ENCODE measurements at places on chromosomes 1 and 21.

DNA sequence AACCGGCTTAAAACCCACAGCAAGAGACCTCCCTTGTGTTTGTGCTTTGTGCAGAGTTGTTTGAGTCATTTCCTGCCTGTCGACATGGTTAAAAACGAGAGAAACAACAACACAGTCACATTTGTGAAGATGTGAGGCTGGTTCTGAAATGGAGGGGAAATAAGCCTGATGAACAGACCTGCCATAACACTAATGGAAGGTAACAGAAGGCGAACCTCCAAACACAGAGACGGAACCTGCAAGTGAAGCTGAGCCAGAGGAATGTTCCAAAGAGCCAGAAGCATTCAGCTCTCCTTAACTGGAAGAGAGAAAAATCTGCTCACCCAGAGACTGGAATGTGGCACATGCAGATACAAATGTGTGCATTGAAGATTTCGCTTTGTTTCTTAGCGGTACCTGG is 53.2 kb upstream of the RAVER2 start:
- DNase-seq, result peak; percentile 66

GRCh38 chr1:59156051-59156450 is 140.8 kb upstream of the FGGY start:
- DNase-seq, result no peak

GRCh38 chr1:53345996-53346813 is 18.3 kb upstream of the LRP8 start:
- no peak for DNase-seq

DNA sequence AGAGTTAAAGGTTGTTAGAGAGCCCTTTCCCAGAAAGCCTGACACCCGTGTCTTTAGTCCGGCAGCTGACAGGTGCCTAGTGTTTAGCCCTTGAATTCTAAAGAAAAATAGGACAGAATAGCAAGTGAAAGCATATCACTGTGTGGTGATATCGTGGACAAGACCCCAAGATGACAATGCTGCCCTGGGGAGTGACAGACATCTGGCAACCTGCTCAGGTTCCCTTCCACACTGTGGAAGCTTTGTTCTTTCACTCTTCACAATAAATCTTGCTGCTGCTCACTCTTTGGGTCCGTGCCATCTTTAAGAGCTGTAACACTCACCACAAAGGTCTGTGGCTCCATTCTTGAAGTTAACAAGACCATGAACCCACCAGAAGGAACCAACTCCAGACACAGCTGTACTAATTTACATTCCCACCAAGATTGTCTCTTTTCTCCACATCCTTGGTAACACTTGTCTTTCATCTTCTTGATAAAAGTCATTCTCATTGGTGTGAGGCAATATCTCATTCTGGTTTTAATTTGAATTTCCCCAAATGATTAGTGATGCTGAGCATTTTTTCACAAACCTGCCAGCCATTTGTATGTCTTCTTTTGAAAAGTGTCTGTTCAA is 107.6 kb upstream of the SGIP1 start:
- no peak for DNase-seq

DNA sequence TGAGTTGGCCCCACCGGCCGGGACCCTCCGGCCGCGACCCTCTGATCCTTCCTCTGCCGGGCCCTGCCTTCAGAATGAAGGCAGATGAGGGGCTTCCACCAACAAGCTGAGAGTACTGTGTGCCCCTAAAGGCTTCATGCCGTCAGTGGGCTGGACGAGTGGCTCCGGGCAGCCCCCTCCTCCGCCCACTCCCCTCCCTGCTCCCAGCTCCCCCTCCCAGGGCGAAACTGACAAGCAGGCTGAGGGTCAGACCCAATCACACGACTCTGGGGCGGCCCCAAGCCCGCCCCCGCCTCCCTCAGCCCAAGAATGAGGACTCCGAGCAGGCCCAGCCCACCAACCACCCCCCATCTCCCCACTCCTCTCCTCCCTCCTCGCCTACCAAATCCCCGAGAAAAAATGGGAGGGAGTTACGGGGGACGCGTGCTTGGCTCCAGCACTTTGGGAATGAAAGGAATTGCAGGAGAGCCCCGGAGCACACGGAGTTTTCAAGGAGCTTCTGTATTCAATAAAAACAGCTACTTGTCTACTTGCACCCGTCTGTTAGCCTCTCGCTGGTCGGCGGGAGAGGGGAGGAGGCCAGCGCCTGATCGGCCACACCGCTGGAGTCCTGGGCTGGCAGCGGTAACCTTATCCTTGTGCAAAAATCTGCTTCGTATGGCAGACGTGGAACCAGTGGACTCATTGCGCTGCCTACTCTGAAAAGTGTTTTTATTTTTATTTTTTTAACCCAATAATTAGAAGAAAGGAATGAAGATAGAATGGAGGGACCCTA is at the start of gene COL11A1:
Gene COL11A1, minus strand, starts transcription at position 147 of the 775 bp plus-strand sequence. CDS start 344 bp downstream, outside the sequence.
- peak; percentile 96 for DNase-seq

DNA sequence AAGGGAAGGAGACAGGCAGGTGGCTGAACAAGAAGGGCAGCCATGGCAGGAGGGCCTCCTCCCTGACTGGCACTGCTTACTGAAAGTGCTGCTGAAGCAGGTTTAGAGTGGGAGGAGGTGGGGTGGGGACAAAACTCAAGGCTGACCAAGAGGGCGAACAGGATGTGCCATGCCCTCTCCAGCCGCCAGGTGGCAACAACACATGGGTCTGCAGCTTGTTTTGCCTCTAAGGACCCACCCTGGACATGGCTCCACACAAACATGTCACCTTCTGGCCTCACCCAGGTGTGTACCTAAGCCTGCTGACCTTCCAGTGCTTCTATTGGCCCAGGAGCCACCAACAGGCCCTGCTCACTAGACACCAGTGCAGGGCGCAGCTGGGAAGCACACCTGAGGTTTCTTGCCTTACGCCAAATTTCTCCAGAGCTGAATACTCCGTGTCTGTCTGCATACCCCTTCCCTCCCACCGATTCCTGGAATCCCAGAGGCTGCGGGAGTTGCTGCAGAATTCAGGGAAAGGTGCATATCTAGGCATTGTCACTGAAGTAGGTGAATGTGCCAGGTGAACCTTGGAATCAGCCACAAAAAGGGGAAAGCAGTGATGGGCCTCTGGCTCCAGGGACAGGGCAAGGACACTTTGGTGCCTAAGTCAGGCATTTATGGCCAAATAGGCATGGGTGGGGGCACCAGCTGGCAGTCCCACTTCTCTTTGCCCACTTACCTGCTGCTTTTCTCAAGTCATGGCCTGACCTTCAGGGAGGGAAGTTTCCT is 5.3 kb downstream of the PSRC1 start:
- peak; percentile 93 for DNase-seq

All from islet precursor cell (in vitro differentiated cells).